Activated CD4-positive, CD25-positive, alpha-beta regulatory T cell (primary cell): ENCODE measurements at places on chromosomes 2 and 18.

DNA sequence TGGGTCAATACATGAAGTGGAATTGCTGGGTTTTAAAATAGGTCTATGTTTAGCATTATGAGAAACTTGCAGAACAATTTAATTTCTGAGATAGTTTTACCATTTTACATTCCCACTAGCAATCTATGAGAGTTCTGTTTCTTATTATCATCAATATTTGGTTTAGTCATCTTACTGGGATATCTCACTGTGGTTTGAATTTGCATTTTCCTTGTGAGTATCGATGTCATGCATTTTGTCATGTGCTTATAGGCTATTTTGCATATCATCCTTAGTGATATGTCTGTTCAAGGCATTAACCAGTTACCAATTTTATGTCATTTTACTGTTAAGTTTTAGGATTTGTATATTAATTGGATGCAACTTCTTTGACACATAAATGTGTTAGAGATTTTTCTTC lies 204.4 kb downstream of the MCFD2 start:
- DNase-seq = no peak

- DNase-seq = no peak
Measured at GRCh38 chr2:122061206-122061605, 305.8 kb downstream of the TSN start.

DNA sequence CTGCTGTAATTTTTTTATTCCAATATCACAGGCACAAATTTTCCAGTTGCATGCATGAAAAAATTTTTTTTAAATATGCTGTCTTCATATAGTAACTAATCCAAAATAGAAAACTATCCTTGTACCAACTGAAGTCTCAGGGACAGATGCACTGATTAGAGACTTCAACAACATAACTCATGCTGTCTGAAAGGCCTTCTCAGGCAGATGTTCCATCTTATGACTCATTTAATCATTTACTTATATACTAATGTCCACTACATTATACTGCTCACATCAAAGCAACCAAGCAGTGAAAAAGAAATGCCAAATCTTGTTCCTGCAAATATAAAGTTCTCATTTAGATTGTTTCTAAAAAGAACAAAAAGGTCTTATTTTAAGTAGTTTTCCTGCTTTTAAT lies 53.1 kb downstream of the OLA1 start:
- DNase-seq = no peak

DNA sequence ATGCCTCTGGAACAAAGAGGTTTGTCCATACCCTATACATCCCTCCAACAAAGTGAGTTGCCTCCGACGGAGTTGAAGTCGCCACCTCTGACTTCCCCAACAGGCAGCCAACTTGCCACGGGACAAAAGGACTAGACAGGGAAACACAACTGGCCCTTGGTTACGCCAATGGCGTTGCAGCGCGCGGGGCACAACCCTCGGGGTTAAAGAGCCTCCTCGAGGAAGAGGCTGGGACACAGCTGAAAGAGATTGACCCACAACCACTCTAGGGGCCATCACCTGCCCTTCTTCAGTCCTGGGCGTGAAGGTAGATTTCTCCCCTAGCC lies 545 bp downstream of the GTF3C2 start:
- DNase-seq = no peak

- no peak for DNase-seq
Measured at GRCh38 chr2:214830794-214831346, 21.4 kb upstream of the BARD1 start.

- DNase-seq = no peak
Measured at GRCh38 chr2:182615036-182615435, 101.0 kb upstream of the DNAJC10 start.

DNA sequence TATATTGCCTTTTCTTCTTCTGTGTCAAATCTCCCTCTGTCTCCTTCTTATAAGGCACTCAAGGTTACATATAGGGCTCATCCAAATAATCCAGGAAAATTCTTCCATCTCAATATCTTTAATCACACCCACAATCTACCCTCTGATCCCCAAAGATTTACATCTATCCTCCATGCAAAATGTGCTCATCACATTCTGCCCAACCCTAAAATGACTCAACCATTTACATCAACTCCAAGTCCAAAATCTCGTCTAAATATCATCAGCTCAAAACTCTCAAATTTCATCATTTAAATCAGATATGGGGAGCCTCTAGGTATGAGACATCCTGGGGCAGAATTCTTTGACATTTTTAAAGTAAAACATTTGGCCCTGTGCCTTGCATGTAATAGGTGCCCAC lies 1349.8 kb downstream of the SUCLG1 start:
- DNase-seq = no peak

DNA sequence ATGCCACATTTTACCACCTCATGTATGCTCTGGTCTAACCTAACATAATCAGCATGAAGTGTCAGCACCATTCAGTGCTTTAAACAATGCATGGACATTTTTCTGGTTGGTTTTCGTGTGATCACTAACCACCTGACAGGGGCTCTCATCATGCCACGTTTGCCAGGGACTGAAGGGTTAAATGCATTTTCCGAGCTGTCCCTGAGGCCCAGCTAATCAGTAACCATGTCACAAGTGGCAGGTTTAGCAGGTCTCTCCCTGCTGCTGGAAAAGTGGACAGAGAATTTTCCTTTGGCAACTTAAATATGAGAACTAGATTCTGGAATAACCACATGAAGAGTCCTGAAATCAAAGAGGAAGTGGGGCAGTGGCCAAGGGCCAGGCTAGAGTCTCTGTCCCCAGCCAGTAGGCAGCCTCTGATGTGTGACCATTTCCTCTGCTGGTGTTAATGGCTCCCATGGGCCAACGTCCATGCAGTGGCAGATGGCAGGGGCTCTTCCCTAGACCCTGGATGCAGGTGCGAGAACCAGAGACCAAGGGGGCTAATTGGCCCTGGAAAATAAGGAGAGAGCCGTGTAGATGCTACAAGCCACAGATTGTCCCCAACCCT lies 69.5 kb downstream of the TPGS2 start:
- no peak for DNase-seq

DNA sequence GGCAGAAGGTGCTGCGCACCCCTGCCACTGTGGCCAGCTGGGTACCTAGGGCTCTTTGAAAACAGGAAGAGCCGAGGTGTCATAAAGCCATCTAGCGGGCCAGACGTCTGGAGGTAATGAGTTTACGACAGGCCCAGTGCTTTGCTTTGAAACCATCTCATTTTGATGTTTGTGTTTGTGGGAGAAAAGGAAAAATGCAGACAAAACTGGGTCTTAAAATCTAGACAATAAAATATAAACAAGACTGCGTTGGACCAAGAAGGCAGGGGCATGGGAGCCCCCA lies 3.2 kb downstream of the HOXD9 start:
- DNase-seq = no peak

DNA sequence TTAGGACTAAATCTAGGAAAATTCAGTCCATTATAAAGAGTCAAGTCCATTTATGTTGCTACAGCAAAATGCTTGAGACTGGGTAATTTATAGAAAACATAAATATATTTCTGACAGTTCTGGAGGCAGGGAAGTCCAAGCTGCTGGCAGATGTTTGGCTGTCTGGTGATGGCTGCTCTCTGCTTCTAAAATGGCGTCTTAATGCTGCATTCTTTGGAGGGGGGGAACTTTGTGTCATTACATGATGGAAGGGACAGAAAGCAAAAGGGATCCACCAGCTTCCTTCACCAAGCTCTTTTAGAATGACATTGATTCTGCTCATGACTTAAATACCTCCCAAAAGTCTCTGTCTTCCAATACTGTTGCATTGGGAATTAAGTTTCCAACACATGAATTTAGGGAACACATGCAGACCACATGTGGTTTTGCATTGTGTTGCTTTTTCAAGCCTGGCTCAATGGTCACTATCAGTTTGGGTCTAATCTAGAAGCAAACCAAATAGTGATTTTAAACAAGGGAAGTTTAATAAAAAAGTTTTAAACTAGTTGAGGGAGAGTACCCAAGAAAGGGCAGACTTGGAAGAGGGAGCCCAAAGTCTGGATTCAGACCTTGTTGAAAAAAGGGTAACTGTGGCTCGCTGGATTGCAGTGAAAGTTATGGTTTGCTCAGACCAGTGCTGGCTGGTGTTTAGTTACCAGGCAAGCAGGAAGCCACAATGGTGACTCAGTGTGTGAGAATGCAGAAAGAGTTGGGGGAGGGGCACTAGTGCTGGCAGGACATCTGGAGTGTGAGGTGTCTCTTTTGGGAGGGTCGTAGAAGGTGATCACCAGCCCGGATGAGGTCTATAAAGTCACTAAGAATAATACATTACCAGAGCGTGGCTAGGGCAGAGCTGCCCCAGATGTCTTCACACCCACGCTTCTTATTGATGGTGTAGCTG lies 30.8 kb downstream of the C18orf54 start:
- DNase-seq = no peak

DNA sequence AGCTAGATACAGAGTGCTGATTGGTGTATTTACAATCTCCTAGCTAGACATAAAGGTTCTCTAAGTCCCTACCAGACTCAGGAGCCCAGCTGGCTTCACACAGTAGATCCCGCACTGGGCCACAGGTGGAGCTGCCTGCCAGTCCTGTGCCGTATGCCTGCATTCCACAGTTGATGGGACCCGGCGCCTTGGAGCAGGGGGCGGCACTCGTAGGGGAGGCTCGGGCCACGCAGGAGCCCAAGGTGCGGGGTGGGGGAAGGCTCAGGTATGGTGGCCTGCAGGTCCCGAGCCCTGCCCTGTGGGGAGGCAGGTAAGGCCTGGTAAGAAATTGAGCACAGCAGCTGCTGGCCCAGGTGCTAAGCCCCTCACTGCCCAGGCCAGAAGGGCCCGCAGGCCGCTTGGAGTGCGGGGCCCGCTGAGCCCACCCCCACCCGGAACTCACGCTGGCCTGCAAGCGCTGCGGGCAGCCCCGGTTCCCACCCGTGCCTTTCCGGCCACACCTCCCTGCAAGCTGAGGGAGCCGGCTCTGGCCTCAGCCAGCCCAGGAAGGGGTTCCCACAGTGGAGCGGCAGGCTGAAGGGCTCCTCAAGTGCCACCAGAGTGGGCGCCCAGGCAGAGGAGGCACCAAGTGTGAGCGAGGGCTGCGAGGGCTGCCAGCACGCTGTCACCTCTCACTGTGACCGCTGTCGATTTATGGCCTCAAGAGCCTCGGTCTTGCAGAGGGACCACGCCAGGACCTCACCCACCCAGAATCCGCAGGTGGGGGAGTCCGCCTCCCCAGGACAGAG lies 76.5 kb downstream of the MEX3C start:
- DNase-seq = no peak

DNA sequence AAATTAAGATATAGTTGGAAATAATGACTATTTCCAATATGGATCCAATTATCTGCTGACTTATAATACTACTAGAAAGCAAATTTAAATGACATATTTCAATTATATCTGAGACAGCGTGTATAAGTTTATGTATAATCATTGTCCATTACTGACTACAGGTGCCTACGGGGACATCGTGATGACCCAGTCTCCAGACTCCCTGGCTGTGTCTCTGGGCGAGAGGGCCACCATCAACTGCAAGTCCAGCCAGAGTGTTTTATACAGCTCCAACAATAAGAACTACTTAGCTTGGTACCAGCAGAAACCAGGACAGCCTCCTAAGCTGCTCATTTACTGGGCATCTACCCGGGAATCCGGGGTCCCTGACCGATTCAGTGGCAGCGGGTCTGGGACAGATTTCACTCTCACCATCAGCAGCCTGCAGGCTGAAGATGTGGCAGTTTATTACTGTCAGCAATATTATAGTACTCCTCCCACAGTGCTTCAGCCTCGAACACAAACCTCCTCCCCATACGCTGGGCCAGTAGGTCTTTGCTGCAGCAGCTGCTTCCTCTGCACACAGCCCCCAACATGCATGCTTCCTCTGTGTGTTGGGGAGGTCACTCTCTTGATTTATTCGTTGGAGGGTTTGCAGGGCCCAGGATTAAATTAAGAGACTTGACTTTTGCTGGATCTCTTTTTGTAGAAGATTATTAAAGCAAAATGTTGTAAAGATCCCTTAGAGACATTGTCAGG lies 194.4 kb downstream of the RPIA start:
- no peak for DNase-seq

DNA sequence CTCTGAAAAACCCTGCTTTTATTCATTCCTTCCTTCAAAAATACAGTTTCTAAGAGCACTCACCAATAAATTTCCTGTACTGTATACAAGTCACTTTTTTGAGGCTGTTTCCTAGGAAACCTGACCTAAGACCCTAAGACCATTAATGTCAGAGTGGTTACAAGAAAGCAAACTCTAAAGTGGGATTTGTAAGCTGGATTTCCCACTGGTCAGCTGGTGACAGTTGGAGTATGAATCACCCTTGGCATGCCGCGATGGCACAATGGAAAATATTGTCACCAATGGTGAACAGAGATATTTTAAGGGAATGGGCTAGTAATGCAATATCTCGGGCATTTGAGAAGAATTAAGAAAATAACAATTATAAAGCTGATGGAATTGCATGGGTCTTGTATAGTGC lies 101.9 kb downstream of the COL3A1 start:
- no peak for DNase-seq

DNA sequence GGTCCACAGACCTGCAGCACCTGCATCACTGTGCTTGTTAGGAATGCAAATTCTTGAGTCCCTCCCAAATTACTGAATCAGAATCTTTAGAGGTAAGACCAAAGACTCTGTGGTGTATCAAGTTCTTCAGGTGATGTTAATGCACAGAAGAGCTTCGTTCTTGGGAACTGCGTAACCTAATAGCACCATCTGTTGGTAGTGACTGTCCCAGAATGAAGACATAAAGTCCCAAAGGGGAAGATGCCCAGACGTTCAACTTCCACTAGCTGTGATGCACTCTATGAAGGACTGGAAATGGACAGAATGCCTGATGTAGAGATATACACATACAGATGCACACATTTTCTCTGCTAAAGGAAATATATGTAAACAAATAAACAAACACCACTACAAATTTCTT lies 576.0 kb downstream of the LRP1B start:
- no peak for DNase-seq
